ENCODE measurements at places on chromosomes 1 and 21. TPM values are rescaled to one million over a fixed set of nuclear protein-coding genes. Genes with fewer than 3 reads are reported as not detected.

- no peak for DNase-seq
These were observed 81.9 kb downstream of the SLC25A24 start for GRCh38 chr1:108117945-108118902.

DNA sequence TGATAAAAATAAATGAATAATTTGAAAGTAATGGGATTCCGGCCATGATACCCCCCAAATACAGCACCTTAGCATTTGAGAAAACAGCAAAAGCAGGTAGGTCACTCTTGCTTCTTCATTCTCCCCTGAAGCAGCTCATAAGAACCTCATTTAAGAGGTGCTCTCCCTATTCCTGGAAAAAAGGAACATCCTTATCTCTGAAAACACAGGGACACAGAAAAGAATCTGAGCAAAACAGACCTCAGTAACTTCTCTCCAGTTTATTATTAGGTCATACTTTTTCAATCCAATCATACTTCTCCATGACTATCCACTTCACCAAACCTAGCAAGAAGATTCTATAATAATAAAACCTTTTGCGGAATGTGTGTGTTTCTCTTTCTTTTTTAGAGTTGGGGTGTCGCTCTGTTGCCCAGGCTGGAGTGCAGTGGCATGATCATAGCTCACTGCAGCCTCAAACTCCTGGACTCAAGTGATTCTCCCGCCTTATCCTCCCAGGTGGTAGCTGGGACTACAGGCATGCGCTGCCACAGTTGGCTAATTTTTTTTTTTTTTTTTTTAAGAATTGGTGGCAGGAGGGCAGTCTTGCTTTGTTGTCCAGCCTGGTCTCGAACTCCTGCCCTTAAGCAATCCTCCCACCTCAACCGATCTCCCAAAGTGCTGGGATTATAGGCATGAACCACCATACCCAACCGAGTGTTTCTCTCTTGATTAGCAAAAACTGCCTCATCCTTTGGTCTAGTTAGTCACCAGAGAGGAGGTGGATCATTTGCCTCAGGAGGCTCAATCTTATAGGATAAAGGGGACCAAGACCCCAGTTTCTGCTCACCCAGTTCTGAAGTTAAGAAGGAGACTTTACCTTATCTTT, 10.6 kb upstream of the TRIM33 start:
- DNase-seq: no peak

- DNase-seq: no peak
These were observed 46.8 kb upstream of the USP25 start for GRCh38 chr21:15682977-15683376.

The RGS8 gene
- total RNA-seq: not detected

- no peak for DNase-seq
These were observed 15.4 kb upstream of the SHE start for GRCh38 chr1:154517661-154518060.

The SFN gene
- total RNA-seq: 192 TPM

GRCh38 chr1:200520735-200521134, 99.8 kb downstream of the KIF14 start:
- no peak for DNase-seq

DNA sequence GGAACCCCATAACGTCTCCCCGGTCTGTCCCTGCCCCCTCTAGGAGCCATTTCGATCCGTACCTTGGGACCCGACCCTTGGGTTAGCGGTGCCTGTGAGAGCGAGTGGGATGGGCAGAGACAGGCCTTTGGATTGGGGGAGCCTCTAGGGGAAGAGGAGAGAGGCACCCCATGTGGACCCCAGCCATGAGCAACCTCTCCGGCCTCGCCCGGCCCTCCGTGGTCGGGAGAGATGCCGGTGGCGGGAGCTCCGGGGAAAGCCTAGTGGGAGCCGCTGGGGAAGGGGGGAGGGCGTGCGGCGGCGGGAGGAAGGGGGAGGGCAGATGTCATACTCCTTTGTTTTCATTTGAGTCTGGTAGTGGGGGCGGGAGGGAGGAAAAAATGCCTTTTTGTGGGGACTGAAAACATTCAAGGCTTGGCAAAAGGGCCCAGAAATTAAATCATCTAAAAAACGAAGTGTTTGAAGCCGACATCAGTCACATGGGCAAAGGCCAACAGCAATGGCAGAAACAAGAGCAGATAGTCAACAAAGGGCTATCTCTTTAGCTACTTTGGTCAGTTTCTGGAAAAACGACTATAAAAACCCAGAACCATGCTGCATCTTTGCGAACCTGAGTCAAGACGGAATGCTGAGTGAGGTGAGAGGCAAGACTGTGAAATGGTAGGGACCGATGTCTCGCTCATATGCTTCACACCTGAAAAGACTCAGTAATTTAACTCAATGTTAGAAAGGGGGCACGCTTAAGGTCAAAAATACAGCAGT, 758 bp downstream of the PTBP2 start:
- DNase-seq: peak; percentile 41

The PRELP gene
- total RNA-seq: 0.13 TPM

- no peak for DNase-seq
These were observed 42.7 kb downstream of the GJA5 start for GRCh38 chr1:147717706-147718097.

DNA sequence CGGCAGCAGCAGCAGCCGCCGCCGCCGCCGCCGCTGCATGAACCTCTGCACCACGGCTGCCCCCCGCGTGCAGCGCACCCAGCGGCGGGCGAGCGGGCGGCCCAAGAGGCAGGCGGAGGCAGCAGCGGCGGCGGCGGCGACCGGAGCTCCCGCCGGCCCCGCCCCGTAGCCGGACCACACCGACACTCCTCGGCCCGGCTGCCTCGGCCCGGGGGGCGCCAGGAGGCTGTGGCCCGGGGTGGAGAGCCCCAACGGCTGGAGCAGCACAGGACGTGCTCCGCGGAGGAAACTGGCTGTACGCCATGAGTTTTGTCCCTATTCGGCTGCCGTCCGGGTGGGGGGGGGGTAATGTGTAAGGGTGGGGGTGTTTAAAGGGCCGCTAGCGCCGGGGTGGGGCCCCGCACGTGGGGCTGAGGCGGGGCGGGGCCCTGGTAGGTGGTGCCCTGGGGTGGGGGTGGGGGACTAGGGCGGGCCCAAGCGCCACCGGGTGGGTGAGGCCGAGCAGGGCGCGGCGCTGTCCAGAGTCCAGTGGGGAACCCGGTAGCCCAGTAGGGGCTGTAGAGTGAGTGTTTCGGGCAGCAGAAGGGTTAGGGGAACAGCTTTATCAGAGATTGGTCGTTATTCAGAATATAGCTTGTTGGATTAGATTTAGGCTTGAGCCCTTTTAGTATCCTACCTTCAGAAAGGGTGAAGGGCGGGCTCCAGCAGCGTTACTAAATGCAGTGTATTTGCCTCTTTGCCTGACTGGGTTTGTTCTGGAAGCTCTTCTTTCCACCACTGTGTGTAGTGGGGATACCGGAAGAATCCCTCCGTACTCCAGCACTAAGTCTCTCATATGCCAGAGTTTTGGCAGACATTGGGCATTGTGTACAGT, at the start of gene FAM78B:
TSS of gene FAM78B (minus strand) at position 304 of the 874 bp plus-strand sequence. CDS start 753 bp downstream, outside the sequence.
- peak; percentile 24 for DNase-seq

The MAPKAPK2 gene
- total RNA-seq: 50.4 TPM

DNA sequence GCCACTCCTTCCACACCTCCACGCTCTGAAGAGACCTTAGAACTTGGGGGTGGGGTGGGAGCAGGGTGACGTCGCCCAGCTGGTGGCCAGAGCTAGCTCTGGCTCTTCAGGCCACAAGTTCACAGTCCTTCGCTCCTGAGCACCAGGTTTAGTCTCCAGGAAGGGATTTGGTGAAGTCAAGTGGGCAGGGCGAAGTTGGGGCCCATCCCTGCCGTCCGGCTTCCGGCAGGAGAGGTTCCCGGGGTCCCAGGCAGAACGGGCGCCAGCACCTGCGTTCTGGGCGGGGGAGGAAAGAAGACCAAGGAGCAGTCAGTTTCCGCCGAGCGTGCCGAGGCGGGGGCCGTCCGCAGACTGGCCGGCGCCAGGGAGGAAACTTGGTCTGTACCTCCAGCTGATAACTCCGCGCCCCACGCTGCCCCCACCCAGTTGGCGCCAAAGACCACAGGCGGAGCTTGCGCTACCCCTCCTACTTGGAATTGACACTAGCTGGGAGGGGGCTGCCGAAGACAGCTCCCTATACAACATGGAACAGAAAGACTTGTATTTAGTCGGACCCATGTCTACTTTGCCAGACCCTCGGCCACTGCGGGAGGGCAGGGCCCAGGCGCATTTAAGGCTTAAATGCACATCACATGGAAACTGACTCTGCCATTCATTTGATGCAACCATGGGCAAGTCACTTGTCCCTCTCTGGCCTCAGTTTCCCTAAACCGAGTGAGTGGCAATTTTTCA, 995 bp downstream of the ID3 start:
- peak; percentile 16 for DNase-seq

GRCh38 chr1:90778486-90778885, 61.4 kb upstream of the BARHL2 start:
- DNase-seq: no peak

DNA sequence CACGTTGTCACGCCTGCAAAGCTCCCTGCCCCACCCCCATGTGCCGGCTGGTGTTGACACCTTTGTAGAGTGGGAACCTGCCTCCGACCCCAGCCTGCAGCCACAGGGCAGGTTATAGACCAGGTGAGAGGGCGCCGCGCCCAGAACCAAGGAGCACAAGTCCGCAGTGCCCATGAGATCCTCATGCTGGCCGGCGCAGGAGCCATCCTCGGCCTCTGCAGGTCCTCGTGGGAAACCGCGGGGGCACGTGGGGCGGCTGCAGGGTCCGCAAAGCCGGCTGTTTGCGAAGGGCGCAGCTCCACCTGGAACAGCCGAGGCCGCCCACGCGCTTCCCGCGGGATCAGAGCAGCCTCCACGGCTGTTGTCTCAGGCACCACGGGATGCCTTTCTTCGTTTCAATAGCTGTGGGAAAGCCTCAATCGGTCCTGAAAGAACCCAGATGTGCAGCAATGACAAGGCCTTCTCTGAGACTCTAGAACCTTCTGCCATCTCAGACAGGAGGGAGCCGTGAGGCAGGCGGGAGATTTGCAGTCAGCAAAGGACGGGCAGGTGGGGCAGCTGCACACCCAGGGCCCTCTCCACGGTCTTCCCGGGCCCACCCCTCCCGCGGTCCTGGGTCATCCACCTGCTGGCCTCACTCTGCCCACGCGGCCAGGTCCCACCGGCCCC, 29.9 kb downstream of the POFUT2 start:
- no peak for DNase-seq

- DNase-seq: no peak
These were observed 11.2 kb downstream of the F11R start for GRCh38 chr1:161009602-161010211.

The OR2M3 gene
- total RNA-seq: not detected

DNA sequence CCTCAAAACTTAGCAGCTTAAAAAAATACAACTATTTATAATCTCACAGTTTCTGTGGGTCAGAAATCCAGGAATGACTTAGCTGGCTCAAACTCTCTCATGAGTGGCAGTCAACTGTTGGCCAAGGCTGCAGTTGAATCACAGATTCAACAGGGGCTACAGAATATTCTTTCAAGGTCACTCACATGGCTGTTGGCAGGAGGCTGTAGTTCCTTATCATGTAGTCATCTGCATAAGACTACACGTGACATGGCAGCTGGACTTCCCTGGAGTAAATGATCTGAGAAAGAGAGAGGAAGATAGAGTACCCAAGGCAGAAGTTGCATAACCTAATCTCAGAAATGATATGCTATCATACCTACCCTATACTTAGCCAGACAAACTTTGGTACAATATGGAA, 75.2 kb upstream of the TSPAN2 start:
- no peak for DNase-seq

DNA sequence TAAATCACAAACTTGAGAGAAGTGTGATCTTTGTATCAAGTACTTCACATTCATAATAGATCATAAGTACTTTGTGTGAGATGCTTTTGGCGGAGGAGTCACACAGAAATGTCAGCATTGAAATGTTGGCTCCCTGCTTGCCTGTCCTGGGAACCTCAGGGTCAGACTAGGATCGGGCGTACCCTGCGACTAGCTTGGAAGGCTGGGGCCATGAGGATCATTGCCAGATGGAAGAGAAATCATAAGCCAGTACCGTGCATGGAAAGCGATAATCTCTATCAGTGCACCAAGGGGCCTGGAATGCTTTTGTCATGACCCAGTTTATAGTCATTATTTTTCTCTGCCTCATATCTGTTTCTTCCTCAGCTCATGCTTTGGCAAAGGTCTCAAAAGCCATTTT, 35.5 kb downstream of the MTR start:
- no peak for DNase-seq

DNA sequence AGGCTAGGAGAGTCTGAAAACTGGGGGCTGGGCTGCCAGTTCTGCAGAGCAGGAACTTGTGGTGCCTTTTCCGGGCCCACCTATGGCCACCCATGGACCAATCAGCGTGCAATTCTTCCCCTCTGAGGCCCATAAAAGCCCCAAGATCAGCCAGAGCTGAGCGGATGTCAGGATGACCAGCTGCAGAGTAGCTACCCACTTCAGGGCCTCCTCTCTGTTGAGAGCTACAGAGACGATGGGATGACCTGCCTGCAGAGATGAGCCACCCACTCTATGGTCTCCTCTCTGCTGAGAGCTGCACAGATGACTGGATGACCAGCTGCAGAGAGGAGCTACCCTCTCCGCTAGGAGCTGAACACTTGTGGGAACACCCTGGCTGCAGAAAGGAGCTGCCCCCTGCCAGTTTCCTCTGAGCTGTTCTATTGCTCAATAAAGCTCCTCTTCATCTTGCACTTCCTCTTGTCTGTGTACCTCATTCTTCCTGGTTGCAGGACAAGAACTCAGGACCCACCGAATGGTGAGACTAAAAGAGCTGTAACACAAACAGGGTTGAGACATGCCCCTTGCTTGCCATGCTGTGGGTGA, 12.8 kb upstream of the AADACL4 start:
- no peak for DNase-seq

- DNase-seq: no peak
These were observed 43.5 kb downstream of the MAST2 start for GRCh38 chr1:45846931-45847330.

DNA sequence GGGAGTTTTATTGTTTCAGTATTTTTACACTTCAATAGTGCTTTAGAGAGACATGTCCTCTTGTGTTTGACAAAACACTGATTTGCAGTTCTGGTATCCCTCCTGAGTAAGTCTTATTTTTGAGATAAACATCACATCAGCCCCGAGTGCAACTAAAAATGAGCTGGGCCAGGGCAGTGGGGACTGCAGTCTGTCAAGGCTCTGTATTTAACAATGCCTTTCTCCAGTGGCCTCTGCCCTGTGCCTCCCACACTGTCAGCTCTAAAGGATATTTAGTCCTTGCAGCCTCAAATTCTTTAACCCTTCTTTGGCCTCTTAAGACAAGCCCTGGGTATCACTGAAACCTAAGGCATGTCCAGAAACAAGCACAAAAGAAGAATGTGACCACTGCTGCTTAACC, 160.6 kb downstream of the ST6GALNAC5 start:
- DNase-seq: no peak

- DNase-seq: no peak
These were observed 78.4 kb downstream of the SMYD3 start for GRCh38 chr1:246428542-246429308.

All from HT-29 (cell line).